ENCODE measurements at places on chromosomes 3 and 15.

GRCh38 chr3:62922326-62922725, 47.1 kb upstream of the CADPS start:
- no peak for DNase-seq

DNA sequence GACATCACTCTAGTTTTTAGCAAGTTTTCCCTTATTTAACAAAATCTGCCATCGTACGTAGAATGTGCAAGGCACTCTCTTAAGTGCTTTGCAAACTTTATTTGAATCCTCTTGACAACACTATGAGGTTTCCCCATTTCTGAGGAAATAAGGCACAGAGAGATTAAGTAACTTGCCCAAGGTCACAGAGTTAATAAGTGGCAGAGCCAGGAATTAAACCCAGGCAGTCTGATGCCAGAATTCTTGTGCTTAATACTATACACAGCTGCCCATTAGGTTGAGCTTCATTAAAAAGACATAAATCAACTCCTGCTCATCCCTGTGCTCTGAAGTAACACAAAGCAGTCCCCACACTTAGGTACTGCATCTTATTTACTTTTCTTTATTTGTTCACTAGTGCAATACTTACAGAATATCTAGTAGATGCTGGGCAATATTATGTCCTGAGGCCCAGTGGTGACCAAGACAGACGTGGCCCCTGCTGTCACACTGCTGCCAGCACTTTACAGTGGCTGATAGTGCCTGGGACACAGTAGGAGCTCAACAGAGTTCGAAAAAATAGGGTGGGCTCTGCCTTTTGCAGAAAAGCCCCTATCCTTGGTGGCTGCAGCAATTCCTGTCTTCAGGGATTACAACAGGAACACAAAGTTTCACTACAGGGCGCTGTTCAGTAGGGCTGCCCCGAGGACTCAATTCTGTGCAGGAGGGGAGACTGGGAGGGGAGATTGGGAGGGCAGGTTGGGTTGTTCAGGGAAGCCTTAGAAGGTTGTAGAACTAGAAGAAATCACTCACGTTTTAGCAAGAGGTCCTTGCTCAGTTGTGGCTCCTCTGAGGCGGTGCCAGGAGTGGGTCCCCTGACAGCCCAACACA, 138.3 kb upstream of the TPM1 start:
- DNase-seq = no peak

DNA sequence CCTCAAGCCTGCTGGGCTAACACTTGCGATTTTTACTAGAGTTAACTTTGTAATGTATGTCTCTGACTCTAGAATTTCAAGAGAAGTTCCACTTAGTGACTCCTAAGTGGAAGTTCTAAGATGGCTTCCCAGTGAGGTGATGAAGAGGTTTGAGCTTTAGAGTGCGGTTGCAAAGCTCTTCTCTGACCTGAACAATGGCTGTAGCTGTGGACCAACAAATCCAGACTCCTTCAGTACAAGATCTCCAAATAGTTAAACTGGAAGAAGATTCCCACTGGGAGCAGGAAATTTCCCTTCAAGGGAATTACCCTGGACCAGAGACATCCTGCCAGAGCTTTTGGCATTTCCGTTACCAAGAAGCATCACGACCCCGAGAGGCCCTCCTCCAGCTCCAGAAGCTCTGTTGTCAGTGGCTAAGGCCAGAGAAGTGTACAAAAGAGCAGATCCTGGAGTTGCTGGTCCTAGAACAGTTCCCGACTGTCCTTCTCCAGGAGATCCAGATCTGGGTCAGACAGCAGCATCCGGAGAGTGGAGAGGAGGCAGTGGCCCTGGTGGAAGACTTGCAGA, 22.3 kb downstream of the WDR73 start:
- DNase-seq = no peak

- no peak for DNase-seq
Observed at GRCh38 chr3:77427528-77427927, 387.6 kb downstream of the ROBO2 start.

GRCh38 chr3:35596335-35596995, 42.9 kb upstream of the ARPP21 start:
- DNase-seq = no peak

Measured in KG1 (cell line).